ENCODE measurements at places on chromosomes 6 and 20.

GRCh38 chr6:43284991-43285781 is 12.9 kb upstream of the SLC22A7 start:
- no peak for DNase-seq

DNA sequence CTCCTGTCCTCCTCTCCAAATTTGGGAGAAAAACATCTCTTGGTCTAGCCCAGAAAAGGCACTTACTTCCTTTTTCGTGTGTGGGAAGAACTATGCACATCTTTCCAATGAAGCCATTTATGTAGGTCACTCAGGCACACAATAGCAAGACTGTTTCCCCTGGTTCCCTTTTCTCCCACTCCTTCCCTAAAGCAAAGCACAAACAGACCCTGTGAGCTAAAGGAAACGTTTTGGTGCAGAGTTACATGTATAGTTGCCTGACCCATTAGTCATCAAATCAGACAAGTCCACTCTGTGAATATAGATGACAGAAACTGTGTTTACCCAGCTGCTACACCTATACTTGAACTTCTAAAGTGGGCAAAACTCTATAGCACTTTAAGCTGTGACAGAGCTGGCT is 474.6 kb downstream of the COL12A1 start:
- DNase-seq = no peak

DNA sequence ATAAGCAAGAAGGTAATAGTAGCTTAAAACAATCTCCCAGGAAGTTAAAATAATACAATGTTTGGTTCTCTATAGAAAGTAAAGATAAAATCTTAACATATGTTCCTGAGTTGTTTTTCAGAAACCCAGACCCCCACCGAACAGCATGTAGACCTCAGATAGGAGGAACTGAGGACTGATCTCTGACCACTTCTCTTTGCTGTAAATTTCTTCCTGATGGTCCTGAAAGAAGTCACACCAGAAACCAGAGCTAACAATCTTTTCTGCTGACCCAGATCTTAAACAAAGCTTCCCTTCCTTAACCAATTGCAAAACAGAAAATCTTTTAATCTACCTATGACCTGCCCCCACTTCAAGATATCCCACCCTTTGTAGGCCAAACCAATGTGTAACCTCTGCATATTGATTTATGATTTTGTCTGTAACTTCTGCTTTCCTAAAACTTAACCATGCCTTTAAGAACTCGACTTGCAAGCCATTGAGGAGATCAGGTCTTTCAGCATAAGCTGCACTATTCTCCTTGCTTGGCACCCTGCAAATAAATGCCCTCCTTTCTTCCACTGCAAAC is 21.9 kb upstream of the BEND6 start:
- no peak for DNase-seq

DNA sequence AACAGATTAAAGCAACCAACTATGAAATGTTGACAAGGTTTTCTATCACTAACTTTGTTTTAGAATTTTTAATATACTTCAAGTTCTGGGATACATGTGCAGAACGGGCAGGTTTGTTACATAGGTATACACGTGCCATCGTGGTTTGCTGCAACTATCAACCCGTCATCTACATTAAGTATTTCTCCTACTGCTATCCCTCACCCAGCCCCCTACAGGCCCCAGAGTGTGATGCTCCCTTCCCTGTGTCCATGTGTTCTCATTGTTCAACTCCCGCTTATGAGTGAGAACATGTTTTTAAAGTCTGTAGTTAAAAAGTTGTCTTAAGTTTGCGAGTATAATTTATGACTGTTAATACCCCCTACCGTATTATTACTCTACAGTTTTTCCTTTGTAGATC is 844.3 kb upstream of the MANEA start:
- no peak for DNase-seq

- DNase-seq = no peak
These were observed 16.2 kb downstream of the STAU1 start for GRCh38 chr20:49171909-49172308.

- no peak for DNase-seq
These were observed 347.0 kb downstream of the RNGTT start for GRCh38 chr6:88616380-88616779.

DNA sequence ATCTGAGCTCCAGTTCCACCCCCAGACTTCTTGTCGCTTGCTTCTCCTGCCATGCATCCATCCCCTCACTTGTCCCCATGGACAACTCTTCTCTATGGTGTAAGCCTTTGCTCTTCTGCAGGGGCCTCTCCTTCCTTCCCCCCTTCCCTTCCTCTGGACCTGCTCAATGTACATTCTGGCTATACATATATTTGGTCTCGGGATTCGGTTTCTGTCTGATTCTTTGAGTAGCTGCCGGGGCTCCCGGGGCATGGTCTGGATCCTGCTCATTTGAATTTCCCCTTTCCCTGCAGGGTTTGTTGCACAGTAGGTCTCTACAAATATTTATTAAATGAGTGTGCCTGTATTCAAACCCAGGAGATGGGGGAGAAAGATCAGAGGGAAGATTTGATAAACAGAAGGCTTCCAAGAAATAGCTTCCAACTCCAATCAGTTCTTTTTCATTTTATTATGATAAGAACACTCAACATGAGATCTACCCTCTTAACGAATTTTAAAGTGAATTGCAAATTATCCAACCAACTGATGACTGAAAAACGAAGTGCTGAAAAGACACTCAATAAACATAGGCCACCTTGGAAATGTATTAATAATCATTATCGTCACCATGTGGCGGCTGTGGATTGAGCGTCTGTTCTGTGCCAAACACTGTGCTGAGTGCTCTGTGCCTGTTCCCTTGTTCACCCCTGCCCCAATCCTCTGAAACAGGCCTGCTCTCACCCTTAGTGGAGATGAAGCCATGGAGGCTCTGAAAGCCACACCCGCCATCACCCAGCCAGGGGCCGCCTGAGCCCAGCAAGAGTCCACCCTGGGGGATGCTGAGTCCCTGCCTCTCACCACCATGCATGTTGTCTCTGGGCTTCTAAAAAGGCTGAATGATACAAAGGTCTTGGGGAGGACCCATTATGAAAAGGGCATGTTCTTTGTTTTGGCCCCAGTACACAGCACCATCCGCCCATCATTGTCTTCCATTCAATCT is 34.3 kb upstream of the APCDD1L start:
- no peak for DNase-seq

- DNase-seq = no peak
These were observed 8.1 kb upstream of the BPI start for GRCh38 chr20:38295811-38296210.

DNA sequence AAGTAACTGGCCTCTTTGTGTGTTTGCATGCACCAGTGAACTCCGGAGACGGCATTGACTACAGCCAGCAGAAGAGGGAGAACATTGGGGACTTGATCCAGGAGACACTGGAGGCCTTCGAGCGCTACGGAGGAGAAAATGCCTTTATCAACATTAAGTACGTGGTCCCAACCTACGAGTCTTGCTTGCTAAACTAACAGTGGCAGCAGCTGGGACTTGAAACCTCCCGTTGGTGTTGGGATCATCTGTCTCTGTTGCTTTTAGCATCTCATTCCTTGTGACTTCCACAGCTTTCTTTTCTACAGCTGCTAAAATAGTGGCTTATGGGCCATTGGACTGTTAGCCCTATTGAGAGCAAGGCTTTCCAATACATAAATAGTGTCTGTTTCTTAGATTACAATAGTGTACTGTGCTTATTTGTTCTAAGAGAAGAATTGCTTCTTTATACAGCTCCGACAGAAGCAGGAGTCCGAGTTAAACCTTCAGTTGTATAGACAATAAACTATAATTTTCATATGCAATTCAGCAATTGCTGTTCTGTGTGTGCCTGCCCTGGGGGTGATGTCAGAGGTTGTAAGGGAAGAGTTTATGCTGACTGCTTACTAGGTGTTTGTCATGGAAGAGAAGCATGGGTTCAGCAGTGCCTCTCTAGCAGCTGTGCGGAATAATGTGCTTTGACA is 99.6 kb upstream of the QKI start:
- DNase-seq = no peak

GRCh38 chr6:42841844-42842584 is 37.4 kb upstream of the RPL7L1 start:
- DNase-seq = no peak

GRCh38 chr6:43436577-43437282 is 9.4 kb downstream of the ABCC10 start:
- DNase-seq = no peak

DNA sequence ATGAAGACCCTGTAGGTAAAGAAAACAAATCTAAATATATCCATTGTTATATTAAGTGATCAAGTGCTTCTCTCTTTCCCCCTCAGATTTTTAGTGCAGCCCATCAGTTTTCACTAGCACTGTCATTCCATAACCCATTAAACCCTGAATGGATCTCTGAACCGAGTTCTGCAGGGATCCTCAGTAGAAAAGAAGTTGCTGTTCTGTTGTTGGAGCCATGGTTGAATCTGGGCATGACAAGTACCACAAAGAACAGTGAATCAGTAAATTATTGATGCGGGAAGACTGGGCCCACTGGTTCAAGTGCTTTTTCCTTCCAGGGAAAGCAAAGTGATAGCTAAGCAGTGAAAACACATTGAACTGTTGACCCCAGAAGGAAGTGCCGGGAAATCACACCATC is 60.4 kb downstream of the LAMP5 start:
- no peak for DNase-seq

DNA sequence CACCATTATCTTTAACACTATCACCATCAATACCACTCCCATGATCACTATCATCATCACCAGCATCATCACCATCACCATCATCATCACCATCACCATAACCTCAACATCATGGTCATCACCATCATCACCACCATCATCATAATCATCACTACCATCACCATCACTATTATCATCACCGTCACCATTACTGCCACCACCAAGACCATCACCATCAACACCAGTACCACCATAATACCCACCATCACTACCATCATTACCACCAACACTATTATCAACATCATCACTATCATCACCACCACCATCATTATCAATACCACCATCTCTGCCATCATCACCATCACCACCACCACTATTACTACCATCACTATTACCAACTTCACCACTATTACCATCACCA is 32.7 kb upstream of the CST1 start:
- DNase-seq = no peak

DNA sequence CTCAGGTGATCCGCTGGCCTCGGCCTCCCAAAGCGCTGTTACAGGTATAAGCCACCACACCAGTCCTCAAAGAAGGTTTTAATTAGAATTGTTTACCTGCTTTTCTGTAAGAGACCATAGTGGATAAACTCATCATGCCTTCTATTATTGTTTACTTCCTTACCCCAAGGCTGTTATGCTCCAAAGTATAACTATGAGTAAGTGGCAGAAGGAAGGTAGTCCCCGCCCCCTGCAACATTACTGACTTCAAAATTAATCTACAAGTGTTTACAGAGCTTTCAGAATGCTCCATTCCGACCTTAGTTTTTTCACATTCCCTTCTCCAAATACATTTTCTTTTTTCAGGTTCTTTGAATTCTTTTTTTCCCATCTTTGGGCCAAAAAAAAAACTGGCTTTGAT is 480.5 kb upstream of the NOX3 start:
- no peak for DNase-seq

GRCh38 chr20:35837577-35838195 is 65.9 kb downstream of the PHF20 start:
- no peak for DNase-seq

- DNase-seq = no peak
These were observed 303.4 kb downstream of the TAF4 start for GRCh38 chr20:61762167-61762710.

GRCh38 chr20:11193241-11193640 is 519.4 kb upstream of the JAG1 start:
- no peak for DNase-seq

- DNase-seq = no peak
These were observed 86.0 kb upstream of the SLC2A12 start for GRCh38 chr6:134138226-134138975.

DNA sequence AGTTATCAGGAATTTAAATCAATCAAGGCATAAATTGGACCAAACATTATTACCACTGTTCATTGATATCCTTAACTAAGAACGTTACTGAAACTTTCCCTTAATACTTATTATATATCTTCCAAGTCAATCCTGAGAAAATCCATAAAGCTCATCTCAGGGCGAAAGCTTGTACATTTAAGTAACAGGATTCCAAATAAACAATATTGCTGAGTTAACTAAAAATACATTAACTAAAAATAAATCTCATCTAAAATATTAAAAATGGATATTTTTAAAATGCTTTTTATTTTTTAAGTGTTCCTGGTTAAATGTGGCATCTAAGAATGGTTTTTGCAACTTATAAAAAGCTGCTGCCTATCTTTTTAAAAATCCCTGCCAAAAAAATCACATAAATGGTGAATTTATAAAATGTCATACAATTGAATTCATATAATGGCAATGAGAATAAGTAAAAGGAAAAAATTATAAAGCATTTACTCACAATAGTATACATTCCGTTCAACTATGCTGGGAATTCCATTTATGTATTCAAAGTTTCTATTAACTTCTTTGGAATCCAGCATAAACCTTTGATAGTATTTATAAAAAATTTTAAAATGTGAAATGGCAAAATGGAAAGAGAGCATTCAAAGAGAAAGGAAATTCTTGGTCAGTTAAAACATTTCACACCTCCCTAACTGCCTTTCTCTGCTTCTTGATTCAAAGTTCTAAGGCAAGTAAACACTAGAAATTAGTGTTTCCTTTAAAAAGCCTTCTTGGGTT is 20.8 kb upstream of the GMDS start:
- DNase-seq = no peak

- peak; percentile 51 for DNase-seq
These were observed 143.7 kb upstream of the PTPN1 start for GRCh38 chr20:50366270-50367103.

GRCh38 chr6:122726649-122727048 is 52.9 kb upstream of the FABP7 start:
- DNase-seq = no peak

GRCh38 chr6:117706504-117706903 is 31.2 kb downstream of the NUS1 start:
- DNase-seq = no peak

All from activated naive CD4-positive, alpha-beta T cell treated with anti-CD3 and anti-CD28 coated beads for 36 hours (primary cell).